Osteocyte (in vitro differentiated cells): ENCODE measurements at places on chromosomes 1 and 21. TPM values are rescaled to one million over a fixed set of nuclear protein-coding genes. Genes with fewer than 3 reads are reported as not detected.

The FCER1G gene
- total RNA-seq, result not detected in 2 replicates

The CD48 gene
- not detected in 2 replicates for total RNA-seq

DNA sequence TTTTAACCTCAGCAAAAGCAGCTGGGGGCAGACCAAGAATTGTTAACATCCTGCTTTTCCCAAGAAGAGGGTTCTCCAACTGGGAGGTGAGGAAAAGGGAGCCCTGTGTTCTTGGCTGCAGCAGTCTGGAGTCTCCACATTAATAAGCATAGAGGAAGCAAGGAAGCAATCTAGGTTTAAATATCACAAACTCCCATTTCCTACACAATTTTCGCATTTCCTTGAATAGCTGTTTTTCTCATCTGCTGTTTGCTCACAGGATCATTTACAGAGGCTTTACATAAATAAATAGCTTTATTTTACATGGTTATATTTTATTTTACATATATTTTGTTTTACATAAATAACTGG, 124.0 kb downstream of the TRIM33 start:
- no peak for DNase-seq

DNA sequence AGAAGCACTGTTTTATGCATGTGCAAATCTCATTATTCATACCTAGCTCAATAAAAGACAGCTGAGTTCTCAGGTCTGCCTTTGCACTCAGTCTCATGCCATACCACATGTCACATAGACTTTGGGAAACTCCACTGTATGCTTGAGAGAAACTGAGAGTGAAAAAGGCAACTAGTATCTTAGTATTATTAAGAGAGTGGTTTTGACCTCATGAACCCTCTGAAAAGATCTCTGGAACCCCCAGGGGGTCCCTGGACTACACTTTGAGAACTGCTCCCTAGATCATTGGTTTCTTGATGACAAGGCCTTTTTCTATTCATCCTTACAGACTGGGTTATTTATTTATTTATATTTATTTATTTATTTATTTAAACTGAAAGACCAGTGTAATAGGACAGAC, 3.7 kb upstream of the RHEX start:
- no peak for DNase-seq

GRCh38 chr1:110628323-110629105, 22.4 kb upstream of the KCNA2 start:
- peak; percentile 25 for DNase-seq
